ENCODE measurements at places on chromosomes 7 and 10.

- peaks cover 19% of the 10 kb centered on the region for H3K36me3 ChIP-seq
- H3K27ac ChIP-seq: no peak overlapping the region
- H3K27me3 ChIP-seq: no peaks in the 10 kb centered on the region
- DNase-seq: no peak
These were observed 33.5 kb downstream of the OSBPL3 start for GRCh38 chr7:24946467-24946866.

GRCh38 chr10:113133497-113134115 lies 183.6 kb downstream of the TCF7L2 start:
- H3K27me3 ChIP-seq: peaks cover 14% of the 10 kb centered on the region
- no peaks in the 10 kb centered on the region for H3K4me1 ChIP-seq
- H3K36me3 ChIP-seq: no peaks in the 10 kb centered on the region
- H3K4me3 ChIP-seq: no peak overlapping the region

- H3K27me3 ChIP-seq: no peaks in the 10 kb centered on the region
- DNase-seq: no peak
- H3K27ac ChIP-seq: no peak overlapping the region
- no peaks in the 10 kb centered on the region for H3K36me3 ChIP-seq
These were observed 252.7 kb upstream of the MBL2 start for GRCh38 chr10:53025172-53025711.

DNA sequence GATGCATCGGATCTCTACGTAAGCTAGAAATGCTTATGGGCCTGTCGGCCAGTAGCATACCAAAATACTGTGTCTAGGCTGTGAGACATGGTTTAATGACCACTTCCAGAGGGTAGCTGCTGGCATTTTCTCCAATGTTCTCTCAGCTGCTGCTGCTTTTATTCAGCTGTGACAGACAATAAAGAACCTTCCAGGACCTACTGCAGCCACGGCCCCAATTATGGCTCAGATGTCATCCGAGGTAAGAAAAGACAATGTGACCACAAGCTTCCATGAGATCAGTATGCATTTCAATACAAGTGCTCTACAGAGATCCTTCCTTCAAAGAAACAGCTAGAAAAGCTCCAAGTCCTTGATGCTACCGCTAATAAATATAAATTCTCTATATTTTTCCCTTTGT lies 256.2 kb downstream of the SDHAF3 start:
- no peaks in the 10 kb centered on the region for H3K4me1 ChIP-seq
- no peaks in the 10 kb centered on the region for H3K36me3 ChIP-seq
- no peak for DNase-seq
- H3K27me3 ChIP-seq: no peaks in the 10 kb centered on the region

DNA sequence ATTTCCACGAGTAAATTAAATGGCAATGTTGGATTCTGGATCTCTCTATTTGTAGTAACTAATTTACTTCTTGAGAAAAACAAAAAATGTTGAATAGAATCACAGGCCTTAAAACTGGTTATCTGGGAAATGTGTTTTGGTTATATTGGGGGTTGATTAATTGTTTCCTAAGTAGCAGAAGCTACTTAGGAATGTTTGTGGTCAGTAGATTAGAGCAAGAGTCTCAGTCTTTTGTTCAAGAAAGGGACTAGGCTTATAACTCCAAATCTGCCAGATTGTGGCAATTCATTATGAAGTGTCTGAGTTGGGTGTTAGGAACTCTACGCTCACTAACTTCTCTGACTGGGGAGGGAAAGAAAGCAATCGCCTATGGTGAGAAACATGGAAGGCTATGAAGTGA lies 244.3 kb upstream of the PHYHIPL start:
- H3K4me3 ChIP-seq: no peak overlapping the region
- no peak overlapping the region for H3K27ac ChIP-seq
- no peaks in the 10 kb centered on the region for H3K36me3 ChIP-seq
- peaks cover 4% of the 10 kb centered on the region for H3K27me3 ChIP-seq
- H3K4me1 ChIP-seq: no peaks in the 10 kb centered on the region

DNA sequence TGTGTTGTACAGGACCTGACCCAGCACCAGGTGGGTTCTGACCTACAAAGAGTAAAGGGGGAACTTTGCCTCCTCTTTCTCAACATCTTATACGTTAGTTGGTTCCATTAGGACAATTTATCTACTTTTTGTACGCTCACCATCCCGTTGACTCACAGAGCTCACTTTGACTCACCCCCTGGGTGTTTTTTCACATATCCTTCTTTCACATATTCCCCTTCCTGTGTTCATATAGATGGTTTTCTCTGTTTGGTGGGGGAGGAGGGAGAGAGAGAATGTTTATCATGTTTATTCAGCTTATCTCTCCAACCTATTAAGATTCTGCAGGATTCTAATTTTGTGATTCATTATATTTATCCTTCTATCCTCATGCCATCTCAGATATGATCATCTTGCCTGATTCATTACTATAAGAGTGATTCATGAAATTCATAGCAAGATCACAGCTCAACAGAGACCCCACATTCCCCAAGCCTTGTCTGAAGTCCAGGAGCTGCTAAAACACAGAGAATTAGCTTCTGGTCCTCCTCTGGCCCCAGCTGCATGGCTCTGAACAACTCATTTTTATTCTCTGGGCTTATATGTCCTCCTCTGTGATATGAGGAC lies 37.2 kb downstream of the PRSS2 start:
- DNase-seq: peak; percentile 58
- H3K27me3 ChIP-seq: no peaks in the 10 kb centered on the region
- H3K4me1 ChIP-seq: peaks cover 98% of the 10 kb centered on the region
- peaks cover 26% of the 10 kb centered on the region for H3K36me3 ChIP-seq
- H3K4me3 ChIP-seq: peak overlapping the region; percentile 70
- peak overlapping the region; percentile 99 for H3K27ac ChIP-seq

DNA sequence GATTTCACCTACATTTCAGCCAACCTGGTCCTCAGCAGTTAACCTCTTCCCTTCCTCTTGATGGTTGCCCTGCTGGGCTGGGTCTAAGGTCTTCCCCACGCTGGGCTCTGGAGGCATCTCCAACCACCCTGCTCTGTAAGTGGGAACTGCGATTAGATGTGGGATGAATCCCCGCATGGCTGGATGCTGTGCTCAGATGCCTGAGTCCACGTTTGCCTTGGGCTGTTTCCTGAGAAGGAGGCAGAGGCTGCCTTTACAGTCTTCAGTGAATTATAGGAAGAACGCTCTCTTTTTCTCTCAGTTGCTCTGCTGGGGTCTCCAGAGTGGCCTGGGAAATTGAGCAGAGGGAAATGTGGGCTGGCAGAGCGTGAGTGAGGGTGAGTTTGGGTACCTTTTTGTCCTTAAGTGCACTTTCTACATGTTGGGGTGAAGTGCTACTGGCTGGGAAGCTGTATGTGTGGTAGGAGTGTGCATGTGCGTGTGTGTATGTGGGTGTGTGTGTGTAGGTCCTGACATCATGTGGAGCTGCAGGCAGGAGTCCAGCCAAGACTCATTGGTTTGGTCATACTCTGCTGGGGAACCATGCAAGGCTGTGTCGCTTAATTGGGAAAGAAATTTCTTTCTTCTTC lies 1.5 kb downstream of the GIMAP8 start:
- peak overlapping the region; percentile 97 for H3K27ac ChIP-seq
- no peaks in the 10 kb centered on the region for H3K27me3 ChIP-seq
- peaks cover 72% of the 10 kb centered on the region for H3K4me1 ChIP-seq
- peak overlapping the region; percentile 89 for H3K4me3 ChIP-seq
- H3K36me3 ChIP-seq: peaks cover 54% of the 10 kb centered on the region

DNA sequence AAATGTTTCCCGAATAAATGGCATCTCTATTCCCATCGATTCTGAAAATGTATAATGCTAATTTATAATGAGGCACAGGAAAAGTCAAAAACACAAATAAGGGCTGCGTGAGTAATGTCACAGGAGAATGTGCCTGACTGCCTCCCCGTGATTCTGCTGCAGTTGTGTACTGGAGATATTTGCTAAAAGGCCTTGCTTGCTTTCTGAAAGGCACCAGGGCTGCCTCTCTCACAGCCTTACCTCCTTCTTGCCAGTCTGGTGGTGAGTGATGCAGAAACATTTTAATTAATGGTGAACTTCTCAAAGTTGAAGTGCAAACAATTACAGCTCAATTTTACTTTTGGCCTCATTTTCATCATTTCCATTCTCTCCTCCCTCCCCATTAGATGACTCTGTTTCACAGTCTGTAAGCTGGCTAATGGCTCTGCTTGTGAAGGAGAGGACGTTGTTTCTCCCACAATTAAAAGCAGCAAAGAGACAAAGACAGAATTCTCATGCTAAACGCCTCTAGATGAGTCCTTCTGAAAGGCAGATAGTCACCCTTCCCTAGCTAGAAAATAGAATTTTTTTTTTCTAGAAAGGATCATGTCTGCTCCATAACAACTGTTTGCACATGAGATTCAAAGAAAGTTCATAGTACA lies 377.6 kb downstream of the MDFIC start:
- no peaks in the 10 kb centered on the region for H3K36me3 ChIP-seq
- no peak overlapping the region for H3K27ac ChIP-seq
- no peaks in the 10 kb centered on the region for H3K4me1 ChIP-seq
- DNase-seq: no peak

DNA sequence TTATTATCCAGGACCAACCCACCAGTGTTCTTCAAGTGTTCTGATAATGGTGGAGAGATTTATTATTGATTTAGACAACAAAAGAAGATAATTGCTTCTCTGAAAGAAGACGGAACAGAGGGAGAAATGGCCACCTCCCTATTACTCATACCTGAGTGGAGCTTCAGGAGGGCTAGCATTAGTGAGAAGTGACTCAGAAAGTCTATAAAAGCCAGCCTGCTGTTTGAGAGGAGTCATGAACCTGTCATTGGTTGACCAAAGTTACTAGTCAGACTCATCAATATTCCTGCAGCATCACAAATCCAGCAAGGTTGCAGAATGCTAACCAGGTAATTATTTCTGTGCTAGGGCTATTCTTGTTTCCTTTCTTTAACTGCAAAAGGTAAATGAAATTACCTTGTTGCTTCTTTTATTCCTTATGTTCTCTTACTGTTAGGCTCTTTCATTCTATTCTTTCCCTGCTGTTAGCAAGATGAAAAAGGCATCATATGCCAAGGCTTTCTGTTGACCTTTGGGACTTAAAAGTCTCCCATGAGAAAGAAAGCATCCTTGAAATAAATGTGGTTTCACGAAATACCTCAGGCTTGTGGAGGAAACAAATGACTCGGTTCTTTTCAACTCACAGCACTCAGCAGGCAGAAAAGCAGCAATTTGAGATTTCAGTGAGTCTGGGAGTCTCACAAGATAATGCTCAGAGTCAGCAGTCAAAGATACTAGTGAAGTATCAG lies 256.4 kb upstream of the PHYHIPL start:
- H3K36me3 ChIP-seq: no peaks in the 10 kb centered on the region
- no peak overlapping the region for H3K27ac ChIP-seq
- H3K27me3 ChIP-seq: no peaks in the 10 kb centered on the region
- H3K4me3 ChIP-seq: no peak overlapping the region
- H3K4me1 ChIP-seq: no peaks in the 10 kb centered on the region
- DNase-seq: no peak

GRCh38 chr10:110546499-110547110 lies 20.9 kb upstream of the SMC3 start:
- H3K36me3 ChIP-seq: no peaks in the 10 kb centered on the region
- H3K4me3 ChIP-seq: no peak overlapping the region
- peaks cover 11% of the 10 kb centered on the region for H3K4me1 ChIP-seq
- no peak overlapping the region for H3K27ac ChIP-seq

DNA sequence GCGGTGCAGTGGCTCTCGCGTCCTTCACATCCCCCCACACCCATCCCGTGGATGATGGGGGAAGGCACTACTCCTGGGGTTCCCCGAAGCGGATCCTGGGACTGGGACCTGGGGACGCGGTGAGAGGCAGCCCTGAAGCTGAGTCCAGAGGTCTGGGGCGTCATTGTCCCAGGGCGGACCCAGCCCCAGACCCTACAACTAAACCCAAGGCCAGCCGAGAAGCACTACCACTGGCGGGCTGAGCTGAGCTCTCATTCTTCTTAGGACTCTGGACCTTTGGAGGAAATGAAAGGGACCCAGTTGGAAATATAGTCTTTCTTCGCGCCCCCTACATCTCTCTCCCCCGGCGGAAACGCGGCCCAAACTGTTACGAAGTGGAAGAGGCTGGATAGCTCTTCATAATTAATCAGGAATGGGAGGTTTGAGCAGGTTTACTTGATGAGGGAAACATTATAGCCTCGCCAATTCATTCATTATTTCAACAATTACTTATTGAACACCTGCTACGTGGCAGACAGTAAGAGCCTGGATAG lies 389 bp upstream of the FBXL15 start:
- peaks cover 32% of the 10 kb centered on the region for H3K27me3 ChIP-seq
- peaks cover 37% of the 10 kb centered on the region for H3K36me3 ChIP-seq
- no peak for DNase-seq
- H3K27ac ChIP-seq: peak overlapping the region; percentile 98
- peaks cover 41% of the 10 kb centered on the region for H3K4me1 ChIP-seq
- peak overlapping the region; percentile 93 for H3K4me3 ChIP-seq

DNA sequence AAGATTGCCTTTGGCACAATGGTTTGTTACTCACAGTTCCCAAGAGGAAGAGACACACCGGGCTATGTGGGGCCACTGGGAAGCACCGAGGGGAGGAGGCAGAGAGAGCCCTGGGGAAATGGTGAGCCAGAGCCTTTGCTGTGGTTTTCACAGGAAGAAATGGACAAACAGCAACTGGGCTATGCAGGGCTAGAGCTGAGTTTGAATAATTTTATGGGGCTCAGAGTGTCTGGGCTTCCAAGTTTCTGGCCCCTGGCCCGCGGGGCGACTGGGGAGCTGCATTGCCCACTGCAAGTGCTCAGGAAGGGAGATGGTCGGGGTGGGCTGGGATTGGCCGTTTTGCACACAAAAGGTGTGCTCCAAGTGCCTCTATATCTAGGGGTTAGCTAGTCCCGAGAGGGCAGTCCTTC lies 92.6 kb downstream of the CHST15 start:
- H3K27ac ChIP-seq: no peak overlapping the region
- no peak overlapping the region for H3K4me3 ChIP-seq
- no peaks in the 10 kb centered on the region for H3K36me3 ChIP-seq
- DNase-seq: peak; percentile 7
- peaks cover 19% of the 10 kb centered on the region for H3K27me3 ChIP-seq

GRCh38 chr7:90931986-90932916 lies 332.0 kb upstream of the FZD1 start:
- no peaks in the 10 kb centered on the region for H3K4me1 ChIP-seq
- no peaks in the 10 kb centered on the region for H3K27me3 ChIP-seq
- H3K27ac ChIP-seq: no peak overlapping the region
- H3K4me3 ChIP-seq: no peak overlapping the region
- DNase-seq: no peak

- no peak for DNase-seq
- H3K4me3 ChIP-seq: peak overlapping the region; percentile 73
- peaks cover 44% of the 10 kb centered on the region for H3K27me3 ChIP-seq
- H3K36me3 ChIP-seq: no peaks in the 10 kb centered on the region
- H3K4me1 ChIP-seq: peaks cover 10% of the 10 kb centered on the region
These were observed 873 bp downstream of the PRKAR2B start for GRCh38 chr7:107045195-107045960.

GRCh38 chr7:144407266-144407931 lies 3.9 kb upstream of the NOBOX start:
- H3K27ac ChIP-seq: no peak overlapping the region
- H3K36me3 ChIP-seq: no peaks in the 10 kb centered on the region
- H3K27me3 ChIP-seq: peaks cover 11% of the 10 kb centered on the region
